ENCODE measurements at places on chromosomes 13 and 19.

- no peak for DNase-seq
These were observed 47.5 kb downstream of the TRPM4 start for GRCh38 chr19:49205114-49205513.

DNA sequence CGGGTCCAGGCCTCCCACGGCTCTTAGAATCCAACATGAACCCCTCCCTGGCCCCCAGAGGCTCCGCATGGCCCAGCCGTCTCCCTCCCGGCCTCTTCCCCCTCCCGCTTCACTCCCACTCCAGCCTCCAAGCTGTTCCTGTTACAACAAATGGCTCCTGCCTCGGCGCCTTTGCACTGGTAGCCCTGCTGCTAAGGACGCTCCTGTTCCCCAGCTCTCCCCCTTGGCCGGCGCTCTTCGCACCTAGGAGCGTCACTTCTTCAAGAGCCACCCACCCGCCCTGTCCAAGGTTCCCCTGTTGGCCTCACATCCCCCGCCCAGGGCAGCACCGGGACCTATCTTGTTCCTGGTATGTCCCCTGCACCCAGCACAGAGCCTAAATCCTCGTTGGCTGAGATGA is 9.4 kb downstream of the CCDC124 start:
- no peak for DNase-seq

DNA sequence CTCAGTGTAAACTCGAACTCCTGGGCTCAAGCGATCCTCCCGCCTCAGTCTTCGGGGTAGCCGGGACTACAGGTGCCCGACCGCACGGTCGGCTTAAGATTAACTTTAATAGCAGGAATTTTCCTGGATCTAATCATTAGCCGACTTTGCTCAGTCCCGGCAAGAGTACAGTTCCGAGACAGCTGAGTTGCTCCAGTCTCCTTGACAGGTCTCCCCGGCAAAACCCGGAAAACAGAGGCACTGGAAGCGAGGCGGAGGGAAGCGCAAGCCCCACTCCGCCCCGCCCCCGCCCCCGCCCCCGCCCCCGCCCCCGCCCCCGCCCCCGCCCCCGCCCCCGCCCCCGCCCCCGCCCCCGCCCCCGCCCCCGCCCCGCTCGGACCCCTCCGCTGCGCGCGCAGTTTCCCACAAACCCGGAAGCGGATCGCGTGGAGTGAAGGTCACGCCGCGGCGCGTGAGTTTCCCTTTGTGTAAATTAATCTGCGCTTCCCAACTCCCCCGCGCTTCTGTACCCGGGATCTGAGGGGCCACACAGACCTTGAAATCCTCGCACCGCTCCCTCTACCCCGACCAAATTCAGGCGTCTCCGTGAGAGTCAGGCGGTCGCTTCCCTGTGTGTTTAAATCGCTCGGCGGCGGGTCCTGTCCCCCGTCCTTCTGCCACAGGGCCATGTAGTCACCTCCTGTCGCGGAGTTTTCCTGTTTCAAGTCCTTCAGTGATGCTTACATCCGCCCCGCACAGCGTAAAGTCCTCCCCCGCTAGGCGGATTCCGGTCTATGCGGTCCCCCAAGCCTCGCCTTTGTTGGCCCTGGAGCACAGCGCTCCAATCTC is at the start of gene ZNF480:
ZNF480 (plus strand) TSS at position 397 of the 828 bp plus-strand sequence. CDS start 3,244 bp downstream, outside the sequence.
- DNase-seq, result peak; percentile 24

GRCh38 chr13:40527914-40528313 is 138.5 kb downstream of the FOXO1 start:
- DNase-seq, result no peak

DNA sequence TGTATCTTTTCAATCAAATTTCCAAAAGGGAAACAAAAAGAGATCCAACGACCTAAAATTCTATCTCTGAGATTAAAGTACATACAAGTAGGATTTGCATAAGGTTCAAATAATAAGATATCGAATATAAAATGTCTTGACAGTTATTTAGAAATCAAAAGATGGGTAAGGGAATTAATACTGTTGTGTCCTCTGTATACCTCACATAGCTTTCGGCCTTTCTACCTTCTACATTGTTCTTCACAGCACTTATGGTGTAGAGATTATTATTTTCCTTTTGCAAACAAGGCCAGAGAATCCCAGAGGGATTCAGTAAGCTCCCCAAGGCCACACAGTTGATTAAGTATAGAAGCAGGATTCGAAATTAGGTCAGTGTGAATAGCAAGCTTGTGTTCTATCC is 403.6 kb downstream of the SPRY2 start:
- no peak for DNase-seq

DNA sequence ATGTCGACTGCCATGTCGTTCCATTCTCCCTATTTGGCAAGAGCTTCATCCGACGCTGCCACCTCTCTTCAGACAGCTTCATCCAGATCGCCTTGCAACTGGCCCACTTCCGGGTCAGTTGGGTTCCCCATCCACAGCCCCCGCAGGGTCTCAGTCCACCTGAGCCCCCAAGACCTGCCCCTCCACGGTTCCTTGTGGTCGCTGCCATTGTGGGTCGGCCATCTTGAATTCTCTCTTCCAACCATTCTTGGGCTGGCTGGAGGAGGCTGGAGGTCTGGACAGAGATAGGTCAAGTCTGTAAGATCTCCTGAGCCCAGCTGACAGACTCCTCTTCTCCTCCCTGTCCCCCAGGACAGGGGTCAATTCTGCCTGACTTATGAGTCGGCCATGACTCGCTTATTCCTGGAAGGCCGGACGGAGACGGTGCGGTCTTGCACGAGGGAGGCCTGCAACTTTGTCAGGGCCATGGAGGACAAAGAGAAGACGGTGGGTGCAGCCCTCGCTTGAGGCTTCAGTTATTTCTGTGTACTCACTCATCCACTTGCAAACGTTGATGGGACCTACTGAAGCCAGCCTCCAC is 19.5 kb downstream of the CPT1C start:
- no peak for DNase-seq

- no peak for DNase-seq
These were observed 6.2 kb upstream of the FUT3 start for GRCh38 chr19:5857203-5858081.

GRCh38 chr13:105329359-105329758 is 1206.1 kb downstream of the EFNB2 start:
- DNase-seq, result no peak
